ENCODE measurements at places on chromosomes 1 and 21.

DNA sequence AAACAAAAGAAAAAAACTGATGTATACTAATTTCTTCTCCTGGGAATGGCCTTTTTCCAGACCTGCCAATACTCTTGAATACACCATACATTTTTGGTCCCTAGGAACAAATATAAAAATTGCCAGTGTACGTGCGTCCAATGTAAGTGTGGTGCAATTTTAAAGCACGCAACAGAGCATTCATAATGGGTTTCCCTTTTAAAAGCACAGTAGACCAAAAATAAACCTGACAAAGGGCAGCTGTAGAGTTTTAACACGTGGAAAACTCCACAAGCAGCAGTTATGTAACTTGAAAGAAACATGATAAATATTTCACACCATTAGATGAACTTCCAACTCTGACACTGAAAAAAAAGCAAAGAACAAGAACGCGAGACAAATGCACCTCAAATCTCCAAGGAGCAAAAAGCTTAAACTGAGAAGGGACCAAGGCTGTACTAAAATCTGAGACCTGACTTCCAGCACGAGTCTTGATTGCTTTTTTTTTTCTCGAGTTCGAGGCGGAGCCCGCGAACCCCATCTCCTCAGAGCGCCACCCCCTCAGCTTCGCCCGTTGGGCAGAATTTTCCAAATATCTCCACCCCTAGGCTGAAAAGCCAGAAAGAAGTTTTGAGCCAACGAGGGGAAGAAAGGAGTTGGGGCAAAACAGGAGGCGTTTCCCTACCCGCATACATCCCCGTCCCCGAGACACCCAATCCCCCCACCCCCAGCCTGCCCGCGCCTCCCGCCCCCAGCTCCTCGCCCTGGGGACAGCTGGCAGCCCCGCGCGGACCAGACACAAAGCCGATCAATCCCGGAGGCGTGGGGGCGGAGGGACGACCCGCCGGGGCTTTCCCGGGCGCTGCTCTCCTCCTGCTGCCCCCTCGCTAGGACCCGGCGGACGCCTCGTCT, at the start of gene JAM2:
TSS of gene JAM2 (plus strand) at position 599 of the 891 bp plus-strand sequence. CDS start 564 bp downstream, outside the sequence.
- DNase-seq = no peak

- DNase-seq = no peak
These were observed 12.2 kb upstream of the CCDC27 start for GRCh38 chr1:3740042-3740441.

GRCh38 chr1:248837045-248837780, 811 bp upstream of the ZNF672 start:
- no peak for DNase-seq

GRCh38 chr1:29962336-29962735, 726.0 kb downstream of the PTPRU start:
- no peak for DNase-seq

GRCh38 chr1:24360681-24361080, 41.5 kb downstream of the GRHL3 start:
- no peak for DNase-seq

- DNase-seq = no peak
These were observed 6.4 kb upstream of the PKP1 start for GRCh38 chr1:201276891-201277290.
